ENCODE measurements at places on chromosomes 2 and 18.

- DNase-seq = no peak
These were observed 82.8 kb downstream of the TMEM17 start for GRCh38 chr2:62423235-62423634.

DNA sequence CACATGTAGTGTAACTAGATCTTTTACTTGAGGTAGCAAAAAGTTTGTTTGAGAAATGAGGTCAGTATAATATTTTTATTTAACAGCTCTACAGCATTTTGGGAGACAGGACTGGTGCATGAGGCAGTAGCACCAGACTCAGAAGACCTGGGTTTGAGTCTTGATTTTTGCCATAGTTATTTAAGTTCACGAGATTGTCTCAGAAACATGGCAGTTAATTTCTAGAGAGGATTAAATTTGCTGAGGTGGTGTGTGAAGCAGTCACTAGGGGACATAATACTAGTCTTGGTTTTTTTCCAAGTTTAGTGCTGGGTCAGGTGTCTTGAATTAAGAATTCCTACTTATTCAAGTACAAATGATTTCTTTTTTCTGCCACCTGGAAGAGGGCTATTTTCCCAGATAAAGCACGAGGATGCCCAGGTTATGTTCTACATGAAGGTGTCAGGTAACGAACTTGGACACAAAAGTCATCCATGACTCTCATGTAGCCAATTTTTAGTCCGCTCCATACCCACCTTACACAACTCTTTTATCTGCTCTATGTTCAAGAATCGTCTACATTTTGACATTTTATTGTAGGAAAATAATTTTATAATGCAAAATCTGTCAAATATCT lies 1.4 kb downstream of the MARCHF7 start:
- DNase-seq = no peak

DNA sequence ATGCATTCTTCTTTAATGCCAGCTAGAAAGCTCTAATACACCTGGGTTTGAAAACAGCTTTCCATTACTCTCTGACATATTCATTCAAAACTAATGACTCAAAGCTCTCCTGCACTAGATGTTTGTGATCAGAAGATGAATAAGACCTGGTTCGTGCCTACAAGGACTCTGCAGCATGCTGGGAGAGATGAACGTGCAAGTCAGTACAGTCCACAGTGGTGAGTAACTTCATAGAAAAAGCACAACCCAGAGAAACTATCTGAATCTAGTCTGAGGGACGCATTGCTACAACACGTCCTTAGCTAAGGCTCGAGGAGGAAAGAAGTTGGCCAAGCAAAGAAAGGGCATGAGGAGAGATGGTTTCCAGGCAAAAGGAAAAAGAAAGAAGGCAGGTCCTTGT lies 234.3 kb downstream of the OSR1 start:
- DNase-seq = no peak

GRCh38 chr2:36615222-36615621 lies 17.3 kb upstream of the FEZ2 start:
- no peak for DNase-seq

- no peak for DNase-seq
These were observed 63.3 kb upstream of the EFEMP1 start for GRCh38 chr2:55986700-55987440.

DNA sequence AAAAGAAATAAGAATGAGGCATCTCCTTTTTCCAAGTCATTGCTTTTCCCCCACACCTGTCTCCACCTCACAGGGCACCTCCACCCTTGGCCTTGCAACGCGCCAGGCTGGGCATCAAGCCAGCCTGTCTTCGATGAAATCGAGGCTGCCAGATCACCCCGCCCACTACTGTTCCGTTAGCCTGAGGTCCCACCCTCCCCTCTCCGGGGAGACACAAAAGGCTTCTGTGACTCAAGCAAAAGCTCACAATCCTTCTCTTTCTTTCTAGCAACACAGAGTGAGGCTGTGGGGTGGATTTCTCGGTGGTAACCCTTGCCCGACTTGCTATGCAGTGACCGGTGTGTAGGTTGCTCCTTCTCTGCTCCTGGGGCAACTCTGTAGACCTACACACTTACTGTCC lies 9.9 kb downstream of the TNP1 start:
- DNase-seq = peak; percentile 27

DNA sequence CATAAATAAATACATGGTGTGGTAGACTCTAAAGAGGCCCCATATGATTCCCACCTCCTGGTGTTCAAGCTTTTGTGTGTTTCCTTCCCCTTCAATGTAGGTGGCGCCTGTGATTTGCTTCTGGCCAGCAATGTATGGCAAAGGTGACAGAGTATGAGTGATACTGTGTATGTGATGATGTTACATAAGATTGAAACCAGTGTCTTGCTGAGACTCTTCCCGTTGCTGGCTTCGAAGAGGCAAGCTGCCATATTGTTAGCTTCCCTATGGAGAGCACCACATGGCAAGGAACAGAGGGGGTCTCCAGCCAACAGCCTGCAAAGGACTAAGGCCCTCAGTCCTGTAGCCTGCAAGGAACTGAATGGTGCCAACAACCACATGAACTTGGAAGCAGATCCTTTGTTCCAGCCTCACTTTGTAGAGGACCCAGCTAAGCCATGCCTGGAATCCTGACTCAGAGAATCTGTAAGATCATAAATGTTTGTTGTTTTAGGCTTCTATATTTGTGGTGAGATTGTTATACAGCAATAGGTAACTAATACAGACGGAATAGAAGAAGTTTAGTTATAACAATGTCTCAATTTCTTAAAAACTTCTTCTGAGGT lies 1.7 kb upstream of the SMAD4 start:
- DNase-seq = no peak

DNA sequence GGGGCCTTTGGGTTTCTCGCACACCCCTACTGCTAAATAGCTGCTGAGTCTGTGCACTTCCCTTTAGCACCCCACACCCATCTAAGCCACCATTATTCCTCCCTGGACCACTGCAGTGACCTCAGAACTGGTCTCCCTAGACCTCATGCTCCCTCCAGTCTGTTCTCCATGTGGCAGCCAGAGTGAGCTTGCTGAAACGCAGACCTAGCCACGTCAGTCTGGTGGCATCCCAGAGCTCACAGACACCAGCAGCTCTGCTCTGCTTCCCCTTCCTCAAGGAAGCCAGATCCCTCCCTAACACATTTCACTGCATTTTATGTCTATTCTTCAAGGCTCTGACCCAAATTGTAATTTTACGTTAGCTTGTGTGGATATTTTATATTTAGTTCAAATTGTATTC lies 144.4 kb downstream of the DYSF start:
- no peak for DNase-seq
